ENCODE measurements at places on chromosomes 3 and 15.

- DNase-seq = no peak
Observed at GRCh38 chr3:37991823-37992222, 1.2 kb downstream of the VILL start.

DNA sequence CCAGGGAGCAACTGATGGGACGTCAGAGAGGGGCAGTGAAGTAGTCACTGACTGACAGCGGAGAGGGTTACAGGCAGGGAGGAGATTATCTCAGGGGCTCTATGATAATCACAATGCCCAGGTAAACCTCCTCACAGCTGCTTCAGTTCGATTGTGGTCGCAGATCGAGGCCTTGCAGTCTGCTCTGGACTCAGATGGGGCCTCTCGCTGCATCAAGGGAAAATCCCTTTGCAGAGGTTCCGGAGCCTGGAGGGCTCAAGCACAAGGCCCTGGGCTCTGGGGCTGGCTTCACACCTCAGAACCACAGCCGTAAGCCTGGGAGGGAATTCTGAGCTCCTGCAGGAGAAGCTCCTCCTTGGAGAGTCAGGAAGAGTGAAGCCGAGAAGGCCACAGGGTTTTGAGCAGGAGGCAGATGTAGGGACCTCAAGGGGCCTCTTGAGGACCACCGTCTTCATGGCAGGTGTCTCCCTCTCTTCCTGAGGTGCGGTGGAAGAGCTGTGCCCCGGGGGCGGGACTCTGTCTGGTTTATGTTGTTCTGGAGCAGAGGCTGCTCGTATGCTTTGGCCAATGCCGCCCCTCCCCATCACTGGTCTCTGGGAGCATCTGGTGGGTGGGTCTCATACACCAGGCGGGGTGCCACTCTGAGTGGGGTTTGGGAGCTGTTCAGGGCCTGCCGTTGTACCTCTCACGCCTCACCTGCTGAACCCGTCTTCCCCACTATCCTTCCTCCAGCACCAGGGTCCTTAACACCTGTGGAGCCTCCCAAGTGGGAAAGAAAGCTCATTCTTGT, 19.5 kb upstream of the SNRPA1 start:
- no peak for DNase-seq

DNA sequence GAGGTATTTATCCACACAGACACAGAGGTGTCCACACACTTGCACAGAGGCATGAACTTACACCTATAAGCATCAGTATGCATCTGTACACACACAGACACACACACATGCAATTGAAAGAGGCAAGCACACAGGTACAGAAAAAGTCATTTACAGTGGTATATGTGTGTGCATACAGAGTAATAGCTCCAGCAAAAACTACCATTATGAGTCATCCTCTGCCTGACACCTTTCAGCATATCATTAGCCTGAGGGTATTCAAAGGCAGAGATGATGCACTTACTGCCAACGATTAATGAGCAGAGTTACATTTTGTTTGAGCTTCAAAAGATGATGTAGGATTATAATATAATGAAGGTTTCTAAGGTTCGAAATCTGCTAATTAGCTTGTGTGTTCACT, 100.3 kb upstream of the TPRG1 start:
- peak; percentile 8 for DNase-seq

GRCh38 chr15:89326316-89326715, 8.3 kb downstream of the POLG start:
- no peak for DNase-seq

- DNase-seq = peak; percentile 46
Observed at GRCh38 chr3:161273589-161274218, 52.6 kb downstream of the NMD3 start.

- no peak for DNase-seq
Observed at GRCh38 chr3:101972430-101973162, 123.3 kb downstream of the NFKBIZ start.

GRCh38 chr3:117920253-117920898, 1114.3 kb downstream of the IGSF11 start:
- DNase-seq = no peak

GRCh38 chr3:163722405-163722804, 1355.9 kb downstream of the SI start:
- DNase-seq = no peak

All from EH (cell line).